ENCODE measurements at places on chromosomes 16 and 17.

DNA sequence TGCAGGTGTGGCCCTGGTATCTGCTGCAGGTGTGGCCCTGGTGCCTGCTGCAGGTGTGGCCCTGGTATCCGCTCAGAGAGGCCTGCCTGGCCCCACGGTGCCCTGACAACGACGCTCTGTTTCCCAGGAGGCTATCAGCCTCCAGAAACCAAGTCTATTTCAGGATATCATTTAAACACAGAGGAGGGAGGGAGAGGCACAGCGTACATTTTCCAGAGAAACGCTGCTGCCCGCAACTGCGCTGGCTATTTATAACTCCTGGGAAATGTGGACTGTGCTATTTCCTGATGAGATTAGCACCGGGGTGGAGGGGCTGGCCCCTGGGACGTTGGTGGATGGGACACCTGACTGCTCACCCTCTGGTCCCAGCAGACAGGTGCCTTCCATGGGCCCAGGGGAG is 22.5 kb downstream of the TIMM22 start:
- DNase-seq: no peak

DNA sequence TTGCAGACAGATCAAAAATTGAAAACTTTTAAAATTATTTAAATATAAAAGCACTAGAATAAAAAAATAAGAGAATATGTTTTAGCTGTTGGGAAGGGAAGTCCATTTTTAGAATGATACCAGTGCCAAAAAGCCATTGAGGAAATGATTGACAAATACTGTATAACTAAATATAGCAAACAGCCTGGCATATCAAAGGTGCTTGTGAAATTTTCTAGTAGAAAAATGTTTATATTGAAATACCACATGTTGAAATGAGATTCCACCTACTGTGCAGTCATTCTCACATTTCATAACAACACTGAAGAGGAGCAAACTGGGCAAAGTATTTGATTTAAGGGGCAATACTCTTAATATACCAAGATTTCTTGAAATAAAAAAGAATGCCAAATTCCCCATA is 183.5 kb downstream of the PHKB start:
- DNase-seq: no peak

DNA sequence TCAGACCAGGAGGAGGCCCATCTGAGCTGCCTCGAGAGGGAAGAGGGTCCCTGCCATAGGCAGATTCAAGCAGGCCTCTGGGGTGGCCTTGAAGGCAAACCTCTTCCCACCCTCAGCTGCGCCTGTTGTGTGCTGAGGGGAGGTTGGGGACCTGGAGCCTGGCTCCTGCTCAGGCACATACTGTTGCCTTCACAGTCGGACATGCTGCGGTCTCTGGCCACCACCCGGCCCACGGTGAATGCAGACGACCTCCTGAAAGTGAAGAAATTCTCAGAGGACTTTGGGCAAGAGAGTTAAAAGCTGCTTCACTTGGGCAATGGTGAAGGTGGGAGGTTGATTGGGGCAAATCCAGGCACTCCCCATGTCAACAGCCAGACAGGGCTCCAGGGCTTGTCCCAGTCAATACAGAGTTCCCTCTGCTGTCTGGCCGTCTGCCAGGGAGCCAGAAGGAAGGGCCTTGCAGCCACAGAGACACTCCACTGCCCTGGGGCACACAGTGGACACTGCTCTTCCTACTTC is 6.3 kb downstream of the PDF start:
- DNase-seq: no peak

DNA sequence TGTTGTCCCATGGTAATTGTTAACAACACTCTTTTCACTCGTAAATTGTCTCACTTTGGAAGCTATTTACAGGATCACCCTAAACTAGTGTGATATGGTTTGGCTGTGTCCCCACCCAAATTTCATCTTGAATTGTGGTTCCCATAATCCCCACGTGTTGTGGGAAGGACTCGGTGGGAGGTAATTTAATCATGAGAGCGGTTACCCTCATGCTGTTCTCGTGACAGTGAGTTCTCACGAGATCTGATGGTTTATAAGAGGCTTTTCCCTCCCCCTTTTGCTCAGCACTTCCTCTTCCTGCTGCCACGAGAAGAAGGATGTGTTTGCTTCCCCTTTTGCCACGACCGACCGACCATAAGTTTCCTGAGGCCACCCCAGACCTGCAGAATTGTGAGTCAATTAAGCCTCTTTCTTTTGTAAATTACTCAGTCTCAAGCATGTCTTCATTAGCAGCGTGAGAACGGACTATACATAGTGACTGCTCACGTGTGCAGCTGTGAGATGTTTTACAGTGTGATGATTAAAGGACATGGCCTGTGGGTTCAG is 34.4 kb downstream of the DNAH3 start:
- no peak for DNase-seq

DNA sequence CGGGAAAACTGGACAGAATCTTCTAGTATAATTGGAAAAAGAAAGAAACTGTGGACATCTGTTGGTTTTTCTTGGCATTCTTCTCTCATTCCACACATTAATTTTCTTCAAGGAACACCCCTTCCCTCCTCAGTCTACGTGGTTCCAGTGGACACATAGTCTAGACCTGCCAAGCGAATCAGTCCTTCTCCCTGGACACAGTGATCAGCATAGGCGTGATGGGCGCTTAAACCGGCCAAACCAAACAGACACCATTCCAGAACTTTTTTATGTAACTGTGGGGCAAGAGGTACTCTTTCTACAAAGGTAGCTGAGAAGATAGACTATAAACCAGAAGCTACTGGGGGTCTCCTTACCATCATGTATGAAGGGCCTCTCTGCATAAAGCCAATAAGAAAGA is 121.8 kb upstream of the COX10 start:
- DNase-seq: no peak

- DNase-seq: no peak
These were observed at the start of gene LDHD for GRCh38 chr16:75116081-75116910. Gene LDHD (minus strand): TSS chr16:75116780. CDS start chr16:75116720, 60 bp downstream.
